ENCODE measurements at places on chromosomes 11 and 22. TPM values are rescaled to one million over a fixed set of nuclear protein-coding genes. Genes with fewer than 3 reads are reported as not detected.
A peak's percentile ranks its signal among the peaks of the same experiment; 100 is the strongest.

Gene DRD2
- total RNA-seq, result 2.9 TPM

Gene GALNT18
- total RNA-seq, result 2.8 TPM

Gene PICALM
- 109 TPM for total RNA-seq

Gene TTC36
- 1.1 TPM for total RNA-seq

Gene GGTLC2
- total RNA-seq, result not detected

Gene MTA2
- 203 TPM for total RNA-seq

Gene GRK3
- 19.4 TPM for total RNA-seq

Gene FGF3
- total RNA-seq, result not detected

GRCh38 chr11:74541466-74541865 lies 47.9 kb upstream of the LIPT2 start:
- DNase-seq, result no peak
- H3K27ac ChIP-seq, result no peak overlapping the region
- no peaks in the 10 kb centered on the region for H3K4me1 ChIP-seq
- H3K4me3 ChIP-seq, result no peak overlapping the region
- H3K27me3 ChIP-seq, result no peaks in the 10 kb centered on the region
- peaks cover 2% of the 10 kb centered on the region for H3K36me3 ChIP-seq

DNA sequence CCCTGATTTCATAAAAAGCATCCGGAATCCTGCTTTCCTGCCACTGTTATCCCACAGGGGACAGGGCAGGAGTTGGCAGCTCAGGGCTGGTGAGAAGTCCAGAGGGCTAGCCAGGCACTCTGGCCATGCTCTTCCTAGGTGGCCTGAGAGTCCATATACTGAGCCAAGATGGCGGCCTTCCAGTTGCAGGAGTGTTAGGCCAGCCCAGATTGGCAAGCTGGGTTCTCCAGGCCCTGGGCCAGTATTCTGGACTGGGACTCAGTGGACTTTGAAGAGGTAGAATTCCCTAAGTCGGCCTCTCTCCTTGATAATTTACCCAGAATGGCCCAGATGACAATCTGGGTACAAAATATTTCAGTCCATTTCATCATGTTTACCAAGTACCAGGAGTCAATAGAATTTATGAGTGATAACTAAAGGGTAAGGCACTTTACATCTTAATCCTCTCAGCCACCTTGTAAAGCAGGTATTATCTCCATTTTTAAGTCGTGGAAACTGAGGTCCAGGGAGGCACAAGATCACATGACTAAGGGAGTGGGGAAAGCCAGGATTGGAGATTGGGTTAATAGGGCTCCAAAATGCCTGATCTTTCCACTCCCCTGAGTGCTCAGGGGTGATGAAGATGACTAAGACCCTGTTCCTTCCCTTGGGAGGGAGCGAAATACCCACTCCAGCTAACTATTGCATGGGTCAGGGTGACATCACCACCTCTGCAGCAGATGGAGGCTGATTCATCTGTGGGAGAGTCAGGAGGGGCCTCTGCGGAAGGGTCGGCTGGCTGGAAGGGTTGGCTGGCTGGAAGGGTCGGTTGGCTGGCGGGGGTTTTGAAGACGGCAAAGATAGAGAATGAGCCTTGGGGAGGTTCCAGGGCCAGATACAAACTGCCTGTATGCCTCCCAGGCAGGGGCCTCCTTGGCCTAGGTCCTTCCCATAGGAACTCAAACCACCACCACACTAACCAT lies 1.2 kb upstream of the MICALL1 start:
- peaks cover 34% of the 10 kb centered on the region for H3K4me1 ChIP-seq
- DNase-seq, result no peak
- H3K4me3 ChIP-seq, result peak overlapping the region; percentile 90
- peak overlapping the region; percentile 92 for H3K27ac ChIP-seq
- no peaks in the 10 kb centered on the region for H3K36me3 ChIP-seq

DNA sequence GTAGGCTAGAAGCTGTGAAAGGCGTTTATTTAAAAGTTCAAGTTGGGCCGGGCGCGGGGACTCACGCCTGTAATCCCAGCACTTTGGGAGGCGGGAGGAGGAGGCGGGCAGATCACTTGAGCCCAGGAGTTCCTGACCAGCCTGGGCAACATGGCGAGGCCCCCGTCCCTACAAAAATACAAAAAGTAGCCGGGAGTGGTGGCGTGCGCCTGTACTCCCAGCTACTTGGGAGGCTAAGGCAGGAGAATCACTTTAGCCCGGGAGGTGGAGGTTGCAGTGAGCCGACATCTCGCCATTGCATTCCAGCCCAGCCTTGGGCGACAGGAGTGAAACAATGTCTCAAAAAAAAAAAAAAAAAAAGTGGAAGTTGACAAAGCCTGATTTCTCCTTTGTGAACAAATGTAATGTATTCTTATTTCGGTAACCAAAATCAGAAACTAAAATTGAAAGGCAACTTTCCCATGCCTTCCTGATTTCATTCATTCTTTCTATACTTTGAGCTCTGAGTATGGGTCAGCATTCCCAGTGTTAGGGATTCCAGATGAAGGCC lies 825 bp downstream of the PTPMT1 start:
- no peak for DNase-seq
- H3K27ac ChIP-seq, result peak overlapping the region; percentile 12
- peaks cover under 1% of the 10 kb centered on the region for H3K36me3 ChIP-seq
- no peaks in the 10 kb centered on the region for H3K27me3 ChIP-seq
- peak overlapping the region; percentile 87 for H3K4me3 ChIP-seq
- H3K4me1 ChIP-seq, result peaks cover 11% of the 10 kb centered on the region

DNA sequence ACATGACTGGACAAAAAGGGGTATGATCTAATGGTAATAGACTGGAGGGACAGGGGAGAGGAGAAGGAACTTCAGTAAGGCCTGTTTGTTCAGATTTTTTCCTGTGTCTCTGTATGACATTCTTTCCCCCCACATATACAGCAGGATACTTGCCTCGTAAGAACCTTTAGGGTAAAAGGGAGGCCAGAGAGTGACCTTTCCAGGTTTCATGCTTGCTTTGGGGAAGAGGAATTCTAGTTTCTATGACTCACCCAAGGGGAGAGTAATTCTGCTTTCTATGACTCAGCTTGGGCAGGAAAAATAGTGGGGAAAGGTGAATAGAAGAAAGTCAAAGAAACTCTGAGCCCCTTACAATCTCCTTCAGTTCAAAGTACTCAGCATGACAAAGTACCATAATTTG lies 457.0 kb downstream of the DLG2 start:
- H3K27ac ChIP-seq, result no peak overlapping the region
- H3K4me3 ChIP-seq, result no peak overlapping the region
- peaks cover 11% of the 10 kb centered on the region for H3K4me1 ChIP-seq
- H3K27me3 ChIP-seq, result no peaks in the 10 kb centered on the region

GRCh38 chr11:64094463-64095260 lies 58.9 kb downstream of the FLRT1 start:
- peaks cover 4% of the 10 kb centered on the region for H3K27me3 ChIP-seq
- H3K4me1 ChIP-seq, result peaks cover 74% of the 10 kb centered on the region
- H3K27ac ChIP-seq, result peak overlapping the region; percentile 43

- no peak overlapping the region for H3K27ac ChIP-seq
- peaks cover 7% of the 10 kb centered on the region for H3K36me3 ChIP-seq
- peaks cover 21% of the 10 kb centered on the region for H3K4me1 ChIP-seq
- DNase-seq, result no peak
These were observed 20.9 kb downstream of the HPS4 start for GRCh38 chr22:26462641-26463040.

DNA sequence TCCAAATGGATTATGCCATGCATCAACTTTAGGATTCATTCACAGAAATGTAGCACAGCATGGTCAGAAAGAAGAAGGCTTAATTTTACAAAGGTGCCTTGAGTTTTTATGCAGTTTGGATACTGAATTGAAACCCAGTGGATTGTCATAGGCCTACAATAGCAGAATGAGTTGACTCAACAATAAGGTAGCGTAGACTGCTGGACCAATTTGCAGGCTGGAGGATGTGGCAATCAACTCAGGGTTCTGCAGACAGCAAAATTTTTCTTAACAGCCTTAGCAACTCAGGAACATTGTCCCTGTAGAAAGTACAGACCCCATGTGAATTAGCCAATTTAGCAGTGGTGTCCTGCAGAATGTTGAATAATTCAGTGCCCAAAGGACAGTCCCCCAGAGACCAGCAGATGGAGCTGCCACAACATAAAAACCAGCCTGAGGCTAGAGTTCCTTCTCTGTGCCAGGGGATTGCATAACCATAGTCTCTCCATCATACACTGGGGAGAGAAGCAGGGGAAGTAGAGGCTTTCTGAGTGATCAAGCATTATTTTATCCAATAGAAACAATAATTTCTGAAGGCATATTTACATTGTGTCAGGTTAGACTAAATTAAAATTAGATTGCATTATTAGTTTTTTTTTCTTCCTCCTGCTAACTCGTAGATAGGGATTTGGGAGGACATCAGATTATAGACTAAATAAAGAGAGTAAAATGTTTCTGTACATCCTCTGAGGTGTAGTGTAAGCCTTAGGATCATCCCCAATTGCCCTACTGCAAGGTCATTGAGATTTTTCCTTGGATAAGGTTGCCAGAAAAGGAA lies 20.3 kb upstream of the MRPL17 start:
- peaks cover 30% of the 10 kb centered on the region for H3K4me1 ChIP-seq
- no peaks in the 10 kb centered on the region for H3K36me3 ChIP-seq
- H3K4me3 ChIP-seq, result peak overlapping the region; percentile 10
- DNase-seq, result peak; percentile 30
- H3K27me3 ChIP-seq, result no peaks in the 10 kb centered on the region
- H3K27ac ChIP-seq, result no peak overlapping the region

GRCh38 chr11:12169822-12170221 lies 59.4 kb downstream of the MICAL2 start:
- H3K36me3 ChIP-seq, result no peaks in the 10 kb centered on the region
- no peak overlapping the region for H3K27ac ChIP-seq
- no peaks in the 10 kb centered on the region for H3K4me1 ChIP-seq

- peaks cover 21% of the 10 kb centered on the region for H3K4me1 ChIP-seq
- H3K27ac ChIP-seq, result no peak overlapping the region
- no peak overlapping the region for H3K4me3 ChIP-seq
These were observed 30.6 kb downstream of the FAM118A start for GRCh38 chr22:45340323-45340722.

DNA sequence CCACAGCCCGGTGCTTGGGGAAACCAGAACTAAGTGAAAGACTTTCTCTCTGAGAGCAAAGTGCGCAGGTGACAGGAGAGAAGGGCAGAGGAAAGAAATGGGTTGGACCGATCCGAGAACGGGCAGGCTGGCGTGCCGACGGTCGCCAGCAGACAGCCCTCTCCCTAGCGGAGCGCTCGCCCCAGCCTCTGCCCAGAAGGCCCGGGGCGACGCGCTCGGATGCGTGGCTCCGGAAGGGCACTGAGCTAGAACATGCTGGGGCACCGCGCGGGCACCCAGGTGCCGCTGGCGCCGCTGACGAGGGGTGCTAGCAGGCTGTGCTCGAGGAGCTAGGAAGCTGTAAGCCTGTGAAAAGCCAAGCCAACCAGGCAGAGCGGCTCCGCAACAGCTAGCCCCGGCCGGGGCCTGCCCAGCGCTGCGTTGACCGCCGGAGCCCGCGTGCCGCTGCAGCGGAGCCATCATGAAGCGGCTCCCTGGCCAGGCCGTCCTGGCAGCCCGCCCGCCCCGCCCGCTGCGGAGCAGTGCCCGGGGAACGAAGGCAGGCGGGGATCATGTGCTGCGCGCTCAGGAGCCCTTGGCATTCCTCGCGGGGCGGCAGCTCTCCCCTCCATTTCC lies 22.1 kb upstream of the RRAS2 start:
- H3K4me3 ChIP-seq, result peak overlapping the region; percentile 76
- no peaks in the 10 kb centered on the region for H3K36me3 ChIP-seq
- DNase-seq, result peak; percentile 39
- peaks cover 5% of the 10 kb centered on the region for H3K4me1 ChIP-seq

GRCh38 chr22:49733631-49734030 lies 94.0 kb downstream of the BRD1 start:
- H3K27ac ChIP-seq, result no peak overlapping the region
- no peak overlapping the region for H3K4me3 ChIP-seq
- H3K36me3 ChIP-seq, result no peaks in the 10 kb centered on the region
- H3K4me1 ChIP-seq, result no peaks in the 10 kb centered on the region
- peaks cover 75% of the 10 kb centered on the region for H3K27me3 ChIP-seq

DNA sequence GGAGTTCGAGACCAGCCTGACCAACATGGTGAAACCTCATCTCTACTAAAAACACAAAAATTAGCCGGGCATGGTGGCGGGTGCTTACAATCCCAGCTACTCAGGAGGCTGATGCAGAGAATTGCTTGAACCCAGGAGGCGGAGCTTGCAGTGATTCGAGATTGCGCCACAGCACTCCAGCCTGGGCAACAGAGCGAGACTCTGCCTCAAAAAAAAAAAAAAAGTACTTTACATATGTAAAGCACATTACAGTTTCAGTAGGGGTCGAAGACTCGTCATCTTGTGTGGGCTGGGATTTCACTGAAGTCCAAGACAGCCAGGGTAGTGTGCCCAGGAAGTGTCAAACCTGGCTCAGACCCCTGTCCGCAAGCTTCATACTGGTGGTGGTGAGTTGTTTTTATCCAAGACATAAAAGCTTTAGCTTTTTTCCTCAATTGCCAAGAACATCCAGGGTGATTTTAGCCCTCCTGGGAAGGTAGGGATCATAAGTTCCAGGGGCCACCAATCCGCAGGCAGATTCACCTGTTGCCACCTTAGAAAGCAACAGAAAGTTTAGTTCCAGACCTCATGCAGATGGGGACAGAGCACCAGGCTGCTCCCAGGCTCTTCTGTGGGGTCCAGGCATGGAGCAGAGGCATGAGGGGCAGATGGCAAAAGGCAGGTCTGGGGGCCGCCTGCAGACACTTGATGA lies 21.6 kb upstream of the ADORA2A start:
- no peak overlapping the region for H3K4me3 ChIP-seq
- H3K36me3 ChIP-seq, result peaks cover 16% of the 10 kb centered on the region
- H3K27ac ChIP-seq, result peak overlapping the region; percentile 81
- no peak for DNase-seq

DNA sequence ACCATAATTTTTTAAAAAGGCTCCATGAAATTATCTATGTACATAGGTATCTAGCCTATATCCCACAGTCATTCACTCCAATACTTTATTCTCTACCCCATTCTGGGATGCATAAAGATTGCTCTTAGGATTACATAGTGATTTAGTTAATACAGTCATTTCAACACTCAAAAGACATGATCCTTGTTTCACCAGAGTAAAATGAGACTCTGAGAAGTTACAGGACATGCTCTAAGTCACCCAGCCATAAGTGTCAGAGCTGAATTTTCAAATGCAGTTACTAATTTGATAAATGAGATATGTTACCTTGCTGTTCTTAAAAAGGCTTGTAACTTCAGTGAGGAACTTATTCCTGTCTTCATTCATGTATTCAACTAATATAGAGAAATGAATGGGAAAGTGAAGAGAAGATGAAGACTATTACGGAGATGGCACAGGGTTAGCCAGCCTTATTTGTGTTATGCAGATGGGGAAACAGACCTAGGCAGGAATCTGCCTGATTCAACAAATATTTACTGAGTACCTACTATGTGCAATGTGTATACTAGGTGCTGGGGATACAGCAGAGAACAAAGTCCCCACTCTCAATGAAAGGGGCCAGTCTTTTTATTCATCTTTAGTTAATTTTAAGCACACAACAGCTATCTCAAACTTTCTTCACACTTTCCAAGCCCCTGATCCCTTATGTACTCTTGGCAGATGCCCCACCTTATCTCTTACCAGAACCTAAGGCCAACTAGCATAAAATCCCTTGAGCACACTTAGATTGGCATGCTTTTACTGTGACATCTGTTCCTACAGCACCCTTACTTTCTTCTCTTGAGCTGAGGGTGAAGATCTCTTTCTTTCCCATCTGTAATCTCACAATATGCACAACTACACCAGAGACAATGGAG lies 21.6 kb downstream of the MAPK1 start:
- peaks cover 54% of the 10 kb centered on the region for H3K4me1 ChIP-seq
- H3K27me3 ChIP-seq, result no peaks in the 10 kb centered on the region
- H3K36me3 ChIP-seq, result peaks cover 30% of the 10 kb centered on the region
- DNase-seq, result no peak
- H3K4me3 ChIP-seq, result no peak overlapping the region

- peaks cover 5% of the 10 kb centered on the region for H3K36me3 ChIP-seq
- H3K4me3 ChIP-seq, result no peak overlapping the region
- H3K4me1 ChIP-seq, result no peaks in the 10 kb centered on the region
- no peaks in the 10 kb centered on the region for H3K27me3 ChIP-seq
- H3K27ac ChIP-seq, result no peak overlapping the region
These were observed 44.8 kb downstream of the ENDOD1 start for GRCh38 chr11:95134491-95134890.

Data from neural crest cell (in vitro differentiated cells).